ENCODE measurements at places on chromosomes 13 and 19.

- peak; percentile 63 for DNase-seq
Measured at GRCh38 chr13:45838171-45838745, 13.3 kb downstream of the SIAH3 start.

- DNase-seq: no peak
Measured at GRCh38 chr19:14369399-14370168, 11.7 kb upstream of the ADGRE5 start.

GRCh38 chr13:52356327-52356726 is 49.6 kb downstream of the THSD1 start:
- DNase-seq: no peak

DNA sequence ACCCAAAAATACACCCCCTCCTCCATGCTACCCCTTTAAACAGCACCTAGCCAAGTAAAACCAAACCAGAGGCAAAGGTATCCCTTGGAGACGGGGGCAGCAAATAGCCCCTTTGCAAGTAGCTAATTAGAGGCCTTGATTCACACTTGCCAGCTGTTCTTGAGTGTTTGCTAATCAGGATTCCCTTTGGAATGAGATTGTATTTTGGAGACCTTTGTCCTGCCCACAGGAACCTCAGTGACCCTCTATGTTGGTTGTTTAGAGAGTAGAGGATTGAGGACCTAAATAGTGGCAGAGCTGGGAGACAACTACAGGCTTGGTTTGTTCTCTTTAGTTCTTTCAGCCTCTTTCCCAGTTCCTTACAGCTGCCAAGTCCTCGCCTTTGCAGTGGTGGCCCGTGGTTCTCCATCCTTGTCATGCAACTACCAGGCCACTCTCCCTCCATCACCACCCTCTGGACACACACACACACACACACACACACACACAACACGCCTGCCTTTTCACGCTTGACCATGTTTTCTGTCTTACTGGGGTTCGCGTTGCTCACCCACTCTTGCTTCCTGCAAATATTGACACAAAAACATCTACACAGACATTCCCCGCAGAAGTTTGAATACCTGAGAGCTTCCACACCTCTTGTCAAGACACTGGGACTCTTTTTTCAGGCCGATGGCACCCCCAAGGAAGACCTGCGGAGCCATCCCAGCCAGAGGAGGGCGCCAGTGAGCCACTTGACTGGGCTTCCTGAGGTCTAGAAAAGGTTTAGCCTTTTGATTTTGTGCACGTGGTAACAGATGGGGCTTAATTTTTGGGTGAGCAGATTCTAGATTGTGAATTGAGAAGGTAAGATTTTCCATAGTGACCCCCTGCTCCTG is 80.0 kb upstream of the GPR183 start:
- DNase-seq: no peak

GRCh38 chr13:111282425-111282824 is 38.0 kb upstream of the TEX29 start:
- DNase-seq: no peak

GRCh38 chr19:23439623-23440022 is 44.4 kb upstream of the ZNF91 start:
- peak; percentile 17 for DNase-seq

DNA sequence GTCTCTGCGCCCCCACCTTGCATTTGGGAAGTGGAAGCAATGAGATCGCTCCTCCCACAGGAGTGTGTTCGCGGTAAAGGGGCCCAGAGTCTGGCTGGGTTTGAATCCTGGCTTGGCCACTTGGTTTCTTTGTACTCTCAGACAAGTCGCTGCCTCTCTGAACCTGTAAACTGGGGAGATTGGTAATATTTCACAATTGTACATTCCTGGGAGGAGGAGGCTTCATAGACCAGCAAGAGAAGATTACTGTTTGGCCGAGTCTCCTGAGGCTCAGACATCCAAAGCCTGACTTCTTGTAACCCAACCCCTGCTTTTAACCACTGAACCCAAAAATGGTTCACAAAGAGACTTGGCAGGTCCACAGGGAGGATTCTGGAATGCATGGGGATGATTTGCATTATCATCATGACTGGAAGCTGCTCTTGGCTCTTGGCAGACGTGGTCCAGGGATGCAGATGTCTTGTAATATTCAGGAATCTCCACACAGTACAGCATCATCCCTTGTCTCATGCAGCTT is 13.6 kb upstream of the STRN4 start:
- no peak for DNase-seq

DNA sequence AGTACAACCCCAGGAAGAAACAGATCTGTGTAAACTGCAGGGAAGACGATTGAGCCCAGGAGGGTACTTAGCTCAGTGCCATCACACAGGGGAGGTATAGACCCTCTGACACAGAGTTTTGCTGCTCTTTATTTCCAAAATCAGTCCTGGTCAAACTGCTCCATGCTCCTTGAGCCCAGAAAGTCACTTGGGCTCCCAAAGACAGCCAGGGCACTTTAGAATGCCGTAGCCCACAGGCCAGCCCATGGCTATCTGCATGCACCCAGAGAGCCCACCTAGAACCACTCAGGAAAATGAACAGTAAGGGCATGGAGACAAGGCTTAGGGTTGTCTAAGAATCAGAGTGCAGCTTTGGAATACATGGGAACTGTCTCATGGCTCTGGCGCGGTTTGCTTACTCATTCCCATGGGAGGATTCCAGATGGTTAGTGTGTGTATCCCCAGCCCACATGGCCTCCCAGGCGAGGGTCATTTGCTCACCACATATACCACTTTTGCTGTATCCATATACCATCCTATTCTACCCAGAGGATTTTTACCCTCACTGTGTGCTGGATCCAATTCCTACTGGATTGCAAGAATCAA is 14.7 kb upstream of the PDCD5 start:
- peak; percentile 44 for DNase-seq

- DNase-seq: no peak
Measured at GRCh38 chr19:45471931-45472562, 4.3 kb downstream of the FOSB start.

GRCh38 chr19:35885225-35885738 is 15.1 kb downstream of the NFKBID start:
- no peak for DNase-seq
